Activated T-cell treated with anti-CD3 and anti-CD28 coated beads for 4 hours (primary cell): ENCODE measurements at places on chromosomes 3 and 15.

- no peak for DNase-seq
Observed at GRCh38 chr3:119293105-119293870, 895 bp upstream of the ARHGAP31 start.

DNA sequence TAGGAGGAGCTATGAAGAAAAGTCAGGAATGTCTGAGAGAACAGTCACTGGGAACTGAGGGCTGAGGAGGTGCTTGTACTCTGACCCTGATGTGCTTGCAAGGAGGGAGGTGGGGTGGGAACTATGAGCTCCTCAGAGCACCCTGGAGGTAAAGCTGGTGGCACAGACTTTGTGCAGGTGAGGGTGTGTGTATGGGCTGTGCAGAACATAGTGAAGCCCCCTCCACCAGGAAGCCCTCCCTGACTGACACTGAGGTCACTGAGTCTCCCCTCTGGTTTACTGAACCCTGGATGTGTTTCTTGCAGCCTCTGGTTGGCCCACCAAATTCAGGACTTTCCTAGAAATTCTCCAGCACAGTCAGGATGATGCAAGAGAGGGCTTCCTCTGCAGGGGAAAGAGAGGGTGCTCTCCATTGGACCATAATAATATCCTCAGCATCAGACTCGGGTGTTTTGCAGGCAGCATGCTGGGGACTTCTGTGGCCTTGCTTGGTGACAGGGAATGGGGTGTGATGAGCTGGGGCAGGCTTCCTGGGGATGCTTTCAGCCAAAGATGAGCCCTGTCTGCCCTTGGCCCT lies 1.5 kb upstream of the ISLR start:
- DNase-seq, result no peak

DNA sequence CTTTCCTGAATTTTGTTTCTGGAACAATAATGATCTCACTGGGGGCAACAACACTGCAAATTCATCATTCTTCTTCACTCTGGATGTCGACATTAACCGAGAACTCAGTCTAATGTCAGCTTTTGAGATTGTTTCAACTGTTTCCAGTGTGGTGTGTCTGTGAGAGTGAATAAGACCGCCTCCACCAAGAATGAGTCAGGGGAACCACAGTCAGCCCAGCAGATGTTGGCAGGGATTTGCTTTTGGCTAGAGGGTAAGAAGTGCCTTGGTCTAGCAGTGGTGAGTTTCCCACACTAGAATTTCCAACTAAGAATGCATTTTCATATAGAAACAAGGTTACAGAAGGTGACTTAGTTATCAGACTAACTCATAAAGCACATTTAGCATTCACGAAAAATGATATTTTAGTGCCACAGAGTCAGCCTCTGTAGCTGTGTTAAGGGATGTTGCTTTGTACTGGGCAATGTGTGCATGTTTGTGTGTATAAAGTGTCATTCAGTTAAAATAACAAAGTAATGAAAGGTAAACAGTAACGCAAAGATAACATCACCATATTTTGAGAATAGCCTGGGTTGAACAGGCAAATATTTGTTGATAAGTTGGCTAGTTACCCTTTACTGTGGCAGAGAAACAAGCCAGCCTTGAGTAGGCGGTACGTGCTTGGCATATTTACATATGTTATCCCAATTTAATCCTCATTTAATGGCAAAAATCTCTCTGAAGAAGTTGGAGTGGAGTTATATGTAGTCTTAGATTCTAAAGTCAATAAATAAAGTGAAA lies 33.8 kb downstream of the DRD3 start:
- DNase-seq, result no peak

GRCh38 chr3:95810462-95810861 lies 1003.9 kb upstream of the EPHA6 start:
- DNase-seq, result no peak

DNA sequence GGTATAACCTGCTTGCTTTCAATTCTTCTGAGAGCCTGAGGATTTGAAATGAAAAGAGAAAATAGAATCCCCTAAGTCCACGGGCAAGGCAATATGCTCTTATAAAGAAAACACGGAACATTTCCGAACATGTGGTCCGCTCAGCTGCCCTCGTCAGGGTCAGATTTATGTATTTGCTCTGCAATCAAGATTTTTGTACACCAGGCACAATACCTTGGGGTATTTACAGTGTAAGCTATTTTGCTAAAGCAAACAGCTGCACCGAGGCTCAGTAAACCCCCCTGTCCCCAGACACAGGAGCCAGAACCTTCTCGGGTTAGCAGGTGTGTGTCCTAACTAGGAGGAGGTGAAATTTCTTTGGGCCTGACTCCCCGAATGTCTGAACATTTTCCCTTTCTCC lies 155.8 kb upstream of the LRIG1 start:
- no peak for DNase-seq

GRCh38 chr3:194067949-194068362 lies 68.0 kb upstream of the HES1 start:
- DNase-seq, result no peak

GRCh38 chr3:129404610-129405009 lies 23.8 kb downstream of the EFCAB12 start:
- no peak for DNase-seq

- DNase-seq, result no peak
Observed at GRCh38 chr15:29437888-29438702, 168.5 kb upstream of the NSMCE3 start.

DNA sequence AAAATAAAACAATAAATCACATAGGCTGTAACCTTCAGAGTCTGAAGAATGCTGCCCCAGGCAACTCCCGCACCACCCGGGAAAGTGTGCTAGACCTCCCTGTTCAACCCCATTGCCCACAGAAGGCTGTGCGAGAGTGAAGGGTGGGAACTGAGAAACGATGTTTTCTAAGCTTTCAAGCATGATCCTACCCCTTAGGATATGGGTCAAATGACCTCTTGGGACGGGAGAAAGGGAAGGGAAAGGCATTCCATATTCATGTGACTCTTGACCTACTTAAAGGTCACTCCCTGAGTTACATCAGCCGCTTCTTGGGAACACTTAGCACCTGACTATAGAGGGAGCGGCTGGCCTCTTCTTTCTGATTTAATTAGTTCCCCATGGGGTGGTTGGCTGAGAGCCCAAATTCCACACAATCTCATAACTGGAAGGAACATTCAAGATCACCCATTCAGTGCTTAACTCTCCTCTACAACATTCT lies 114.7 kb upstream of the SLC24A5 start:
- no peak for DNase-seq

- no peak for DNase-seq
Observed at GRCh38 chr3:74515451-74515850, 99.0 kb downstream of the CNTN3 start.

DNA sequence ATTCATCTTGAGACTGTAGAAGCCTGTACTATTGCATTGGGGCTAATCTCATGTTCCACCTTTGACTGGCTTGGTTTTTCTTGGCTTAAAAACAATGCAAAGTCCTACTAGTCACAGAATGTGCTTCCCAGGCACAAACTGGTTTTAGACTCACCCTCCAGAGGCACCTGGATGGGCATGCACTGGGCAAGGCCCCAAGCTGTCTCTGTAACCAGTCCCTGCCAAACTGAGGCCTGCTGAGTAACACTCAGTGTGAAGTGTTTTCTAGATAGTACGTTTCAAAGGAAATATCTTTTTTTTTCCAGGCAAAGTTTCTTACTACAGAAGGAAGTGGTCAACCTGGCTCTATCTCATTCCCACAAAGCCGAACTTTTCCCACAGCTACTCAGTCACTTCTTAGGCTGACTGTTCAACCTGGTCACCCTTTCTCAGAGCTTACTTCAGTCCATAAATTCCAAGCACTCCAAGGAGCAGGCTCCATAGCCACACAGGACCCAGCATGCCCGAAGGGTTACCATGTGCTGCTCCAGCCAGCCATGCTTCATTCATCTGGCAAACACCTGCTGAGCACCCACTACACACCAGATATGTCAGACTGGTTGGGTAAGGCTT lies 57.4 kb downstream of the NPTN start:
- no peak for DNase-seq

DNA sequence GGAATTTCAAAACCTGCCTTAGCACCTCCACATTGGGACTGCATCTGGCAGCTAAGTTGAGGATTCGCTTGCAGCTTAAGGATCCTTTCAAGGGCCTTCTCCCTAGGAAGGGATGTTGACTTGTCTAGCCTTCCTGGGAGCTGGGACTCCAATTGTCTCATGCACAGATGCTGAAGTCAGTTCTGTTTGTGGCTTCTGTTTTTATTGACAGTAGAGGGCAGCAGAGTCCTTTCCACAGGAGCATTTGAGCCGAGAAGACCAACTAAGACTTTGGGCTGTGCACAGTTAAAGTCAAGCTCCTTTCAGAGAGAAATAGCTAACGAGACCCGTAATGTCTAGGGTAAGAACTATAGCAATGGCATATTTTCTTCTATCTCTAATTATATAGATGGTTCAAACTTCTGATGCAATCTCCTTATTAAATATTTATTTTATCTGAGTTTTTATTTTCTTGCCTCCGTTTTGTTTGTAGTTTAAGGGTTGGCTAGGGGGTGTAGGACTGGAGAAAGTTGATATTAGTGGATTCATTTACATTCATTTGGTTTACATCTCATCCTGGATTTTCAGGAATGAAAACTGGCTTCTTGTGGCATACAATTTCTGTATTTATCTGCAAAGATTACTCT lies 59.7 kb upstream of the KBTBD8 start:
- peak; percentile 11 for DNase-seq

DNA sequence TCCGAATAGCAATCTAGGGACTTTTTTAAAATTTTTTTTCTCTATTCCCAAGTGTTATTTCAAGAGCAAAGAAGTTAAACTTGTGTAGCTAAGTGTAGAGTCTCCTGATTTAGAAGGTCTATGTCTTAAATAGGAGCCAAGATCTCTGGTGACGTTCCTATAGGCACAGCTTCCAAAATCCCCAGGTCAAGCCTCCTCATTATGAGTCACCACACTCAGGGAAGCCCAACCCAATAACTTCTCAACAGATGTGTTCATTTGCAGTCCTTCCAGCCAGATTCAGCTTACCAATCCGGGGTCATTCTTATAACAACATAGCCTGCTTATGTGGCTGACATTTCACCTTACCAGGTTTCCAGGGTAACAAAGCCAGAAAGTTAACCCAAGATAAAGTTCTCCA lies 270.3 kb downstream of the IL5RA start:
- DNase-seq, result no peak

GRCh38 chr15:38531509-38531908 lies 33.1 kb downstream of the RASGRP1 start:
- no peak for DNase-seq

- DNase-seq, result no peak
Observed at GRCh38 chr3:50263478-50264382, 5.2 kb upstream of the SEMA3B start.

DNA sequence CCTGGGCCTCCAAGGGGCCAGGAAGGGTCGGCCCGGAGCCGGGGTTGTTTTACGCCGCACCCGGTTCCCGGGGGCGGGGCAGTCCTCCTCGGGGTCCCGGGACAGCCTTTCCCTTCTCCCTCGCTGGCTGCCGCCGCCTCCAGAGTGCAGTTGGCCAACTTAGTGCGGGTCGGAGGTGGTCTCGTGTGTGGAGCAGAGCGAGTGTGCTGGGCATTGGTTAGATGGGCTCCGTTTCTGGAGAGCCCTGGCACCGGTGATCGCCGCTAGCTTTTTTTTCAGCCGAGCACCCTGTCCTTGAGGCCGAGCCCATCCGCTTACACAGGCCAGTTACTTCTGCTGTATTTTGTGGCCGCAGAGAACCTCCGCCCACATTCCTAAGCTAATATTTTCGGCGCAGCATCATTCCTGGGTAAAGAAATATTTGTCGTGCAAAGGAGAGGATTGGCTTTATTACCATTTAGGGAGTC lies 585 bp downstream of the KIF23 start:
- DNase-seq, result no peak

DNA sequence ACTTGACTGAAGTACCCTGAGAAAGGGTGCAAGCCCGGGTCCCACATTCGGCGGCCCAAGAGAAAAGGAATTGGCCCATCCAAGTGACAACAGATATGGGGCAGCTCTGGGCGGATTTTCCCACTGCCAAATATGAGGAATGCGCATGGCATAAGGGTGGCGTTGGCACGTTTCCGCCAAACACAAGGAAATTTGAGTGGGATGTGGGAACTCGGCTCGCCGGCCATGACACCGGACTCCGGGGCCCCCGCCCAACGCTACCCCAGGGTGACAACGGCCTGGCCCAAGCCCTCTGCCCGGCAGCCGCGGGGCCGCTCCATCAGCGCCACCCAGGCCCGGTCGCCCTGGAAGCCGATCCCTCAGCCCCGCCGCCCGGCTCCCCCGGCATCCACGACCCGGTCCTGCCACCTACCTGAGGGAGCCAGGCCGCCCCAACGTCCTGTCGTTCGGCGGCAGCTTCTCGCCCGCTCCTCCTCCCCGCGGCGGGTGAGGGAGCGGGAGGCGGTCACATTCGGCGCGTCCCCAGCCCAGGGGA lies 449 bp downstream of the RAF1 start:
- DNase-seq, result no peak
